C1 segment of cervical spinal cord (tissue), 14 donors: ENCODE measurements at places on chromosomes 7 and 10.

GRCh38 chr7:36159618-36160017 lies 6.6 kb downstream of the EEPD1 start:
- no peak for DNase-seq

GRCh38 chr7:131961054-131961680 lies 404.7 kb upstream of the PODXL start:
- no peak for DNase-seq

DNA sequence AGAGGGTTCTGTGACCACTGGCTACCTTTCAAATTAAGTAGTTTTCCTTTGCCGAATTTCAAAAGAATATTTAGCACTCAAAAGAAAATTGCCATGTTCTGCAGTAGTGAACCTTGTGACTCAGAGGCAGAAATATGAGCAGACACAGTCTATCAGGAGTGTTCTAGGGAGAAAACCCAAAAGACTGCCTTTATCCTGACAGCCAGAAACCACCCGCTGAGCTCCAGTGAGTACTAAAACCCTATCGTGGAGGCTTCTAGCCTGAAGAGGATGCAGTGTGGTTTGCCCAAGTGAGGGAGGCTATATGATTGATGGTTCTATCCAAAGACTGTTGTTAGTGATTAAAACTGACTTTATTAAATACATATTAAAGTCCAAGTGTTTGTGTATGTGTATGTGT lies 21.9 kb downstream of the CHRM2 start:
- no peak for DNase-seq

- DNase-seq, result no peak
Observed at GRCh38 chr7:3009086-3009485, 34.6 kb downstream of the CARD11 start.

GRCh38 chr10:92967641-92968040 lies 93.0 kb upstream of the CYP26C1 start:
- no peak for DNase-seq

DNA sequence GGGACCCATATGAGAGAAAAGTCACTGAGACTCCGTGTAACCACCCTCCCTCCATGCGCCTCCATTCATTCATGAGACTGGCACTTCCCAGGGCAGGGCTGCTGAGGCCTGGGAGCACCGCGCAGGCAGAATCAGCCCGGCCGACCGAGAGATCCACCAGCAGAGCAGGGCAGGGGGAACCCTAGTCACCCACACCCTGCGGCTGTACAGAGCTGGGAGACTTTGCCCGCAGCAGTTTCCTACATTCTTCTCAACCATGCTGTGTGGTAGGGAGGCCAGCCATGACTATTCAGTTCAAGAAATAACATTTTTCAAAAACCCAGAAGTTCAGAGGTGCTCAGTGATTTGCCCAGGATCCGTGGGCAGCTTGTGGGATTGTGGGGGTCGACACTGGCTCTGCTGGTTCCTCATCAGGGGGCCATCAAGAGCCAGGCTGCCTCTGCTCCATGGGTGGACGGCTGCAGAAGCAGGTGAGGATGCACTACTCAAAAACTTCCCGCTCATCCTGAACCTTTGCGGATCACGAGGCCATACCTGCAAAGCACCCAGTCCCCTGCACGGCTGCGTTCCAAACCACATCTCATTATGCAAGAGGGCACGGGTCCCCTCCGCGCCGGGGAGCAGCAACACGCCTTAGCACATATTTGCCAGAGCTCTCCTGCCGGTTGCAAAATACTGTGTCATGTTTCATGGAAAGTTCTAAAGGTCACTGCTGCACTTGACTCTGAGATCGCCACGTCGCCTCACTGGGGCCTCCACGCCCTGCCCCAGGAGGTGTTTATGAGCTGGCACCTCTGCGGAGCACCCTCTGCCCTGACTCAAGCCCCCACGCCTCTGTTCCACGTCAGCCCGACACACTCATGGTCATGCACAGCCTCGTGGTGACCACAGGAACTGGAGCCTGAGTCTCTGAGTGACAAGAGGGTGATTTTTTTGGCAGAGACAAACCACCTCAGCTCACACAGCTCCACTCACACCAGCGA lies 132.0 kb downstream of the PRKAG2 start:
- no peak for DNase-seq

- no peak for DNase-seq
Observed at GRCh38 chr10:10589540-10590303, 427.9 kb upstream of the CELF2 start.

DNA sequence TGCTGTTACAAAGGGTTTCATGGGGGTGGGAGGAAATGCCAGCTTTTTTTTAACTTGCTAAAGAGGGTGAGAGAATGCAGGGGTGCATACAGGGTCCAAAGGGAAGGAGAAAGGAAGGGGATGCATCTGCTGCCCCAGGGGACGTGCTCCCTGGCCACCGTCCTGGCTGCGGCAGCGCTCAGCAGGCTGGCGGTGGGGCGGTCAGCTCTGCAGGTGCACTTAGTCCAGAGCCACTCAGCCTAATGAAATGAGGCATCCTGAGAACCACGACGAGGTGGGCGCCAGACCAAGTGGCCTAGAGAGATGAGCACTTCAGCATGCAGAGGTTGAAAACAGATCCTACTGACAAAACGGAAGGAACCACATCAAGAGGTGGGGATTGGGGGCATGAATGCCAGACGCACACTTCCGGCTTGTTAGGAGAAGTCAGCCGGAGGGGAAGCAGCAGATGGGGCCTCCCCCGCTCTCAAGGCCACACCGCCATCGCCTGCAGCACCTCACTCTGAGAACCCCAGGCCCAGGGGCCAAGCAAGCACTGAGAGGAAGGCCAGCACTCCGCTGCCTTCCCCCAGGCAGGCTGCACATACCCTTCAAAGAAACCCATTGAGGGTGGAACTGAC lies 94.5 kb downstream of the MAD1L1 start:
- DNase-seq, result no peak

DNA sequence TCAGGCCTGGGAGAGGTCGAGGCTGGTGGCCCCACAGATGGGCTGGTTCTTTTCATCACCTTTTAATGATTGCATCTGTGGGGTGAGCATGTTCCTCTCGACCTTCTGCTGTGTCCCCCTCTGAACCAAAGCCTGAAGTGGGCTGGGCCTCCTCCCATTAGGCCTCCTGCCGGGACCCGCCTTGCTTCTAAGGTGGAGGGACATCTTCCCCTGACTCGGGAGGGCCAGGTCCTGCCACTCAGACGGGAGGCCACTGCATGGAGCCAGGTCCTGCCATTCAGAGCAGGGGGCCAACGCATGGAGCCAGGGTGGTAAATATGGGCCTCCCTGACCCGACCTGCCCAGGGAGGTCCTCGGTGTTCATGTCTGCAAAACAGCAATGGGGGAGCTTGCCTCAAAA lies 188.4 kb downstream of the EBF3 start:
- no peak for DNase-seq

DNA sequence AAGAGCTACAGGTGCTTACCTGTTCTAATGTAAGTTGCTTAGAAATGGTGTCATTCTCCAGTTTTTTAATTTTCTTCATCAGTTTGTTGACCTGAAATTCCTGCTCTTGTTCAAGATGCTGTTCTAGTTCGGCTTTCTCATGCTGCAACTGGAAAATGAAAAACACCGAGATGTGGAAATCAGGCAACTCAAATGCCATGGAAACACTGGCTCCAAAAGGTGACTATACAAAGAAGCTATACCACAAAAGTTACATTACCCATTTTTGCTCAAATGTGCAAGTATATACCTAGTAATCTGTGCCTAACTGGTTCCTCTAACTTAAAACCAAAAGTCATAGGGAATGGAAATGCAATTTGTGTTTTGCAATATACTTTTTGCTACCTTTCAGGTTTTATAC lies 73.8 kb downstream of the CCDC6 start:
- no peak for DNase-seq

GRCh38 chr10:121735263-121735662 lies 137.0 kb upstream of the FGFR2 start:
- no peak for DNase-seq

DNA sequence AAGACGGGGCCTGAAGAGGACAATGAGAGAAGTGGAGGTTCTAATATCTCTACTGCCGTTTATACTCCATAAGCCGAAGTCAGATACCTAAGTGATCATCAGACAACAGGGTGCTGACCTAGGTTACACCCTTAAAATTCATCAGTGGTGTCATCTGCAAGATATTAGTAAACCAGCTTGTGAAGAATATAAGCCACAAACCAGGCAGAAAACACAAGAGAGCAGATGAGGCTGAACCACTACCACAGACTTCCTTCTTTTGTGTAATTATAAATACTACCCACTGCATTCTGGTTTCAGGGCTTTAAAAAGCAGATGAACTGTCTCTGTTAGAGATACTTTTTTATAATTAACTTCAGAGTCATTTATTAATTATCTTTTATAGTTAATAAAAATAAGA lies 69.0 kb upstream of the LRRC17 start:
- DNase-seq, result no peak

DNA sequence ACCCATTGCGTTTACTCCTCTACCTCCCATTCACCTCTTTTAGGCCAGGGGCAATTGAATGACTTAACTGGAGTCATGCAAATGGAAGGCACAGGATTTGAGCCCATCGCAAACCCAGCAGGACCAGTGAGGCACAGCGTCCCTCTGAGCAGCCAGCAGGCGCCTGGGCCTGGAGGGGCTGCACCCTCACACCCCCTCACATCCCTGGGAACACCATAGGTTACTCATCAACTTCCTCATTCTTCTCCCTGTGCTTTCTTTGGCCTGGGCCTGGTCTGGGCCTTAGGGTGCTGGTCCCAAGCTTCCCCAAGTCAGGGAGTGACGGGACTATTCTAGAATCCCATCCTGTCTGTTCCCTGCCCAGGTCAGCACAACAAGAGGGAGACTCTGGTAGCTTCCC lies 169.4 kb upstream of the EEPD1 start:
- no peak for DNase-seq

- DNase-seq, result no peak
Observed at GRCh38 chr7:159014297-159015062, 130.2 kb downstream of the VIPR2 start.

- no peak for DNase-seq
Observed at GRCh38 chr7:153002572-153002971, 243.0 kb downstream of the ACTR3B start.

DNA sequence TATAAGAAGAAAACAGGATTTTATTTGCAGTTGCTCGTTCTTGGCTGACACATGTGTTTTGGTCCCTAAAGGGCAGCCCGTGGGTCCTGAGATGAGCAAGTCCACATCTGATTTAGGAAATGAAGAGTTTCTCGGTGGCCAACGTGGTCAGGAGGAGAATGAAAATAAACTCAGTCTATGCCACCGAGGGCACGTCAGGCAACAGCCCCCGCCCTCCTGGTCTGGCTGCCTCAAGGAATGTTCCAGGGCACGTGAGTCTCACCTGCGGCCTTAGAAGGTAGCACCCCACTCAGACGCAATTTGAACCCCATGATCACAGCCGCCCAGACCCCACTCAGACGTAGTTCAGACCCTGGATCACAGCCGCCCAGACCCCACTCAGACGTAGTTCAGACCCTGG lies 197.2 kb downstream of the ADARB2 start:
- no peak for DNase-seq

- DNase-seq, result no peak
Observed at GRCh38 chr10:90023950-90024349, 322.6 kb downstream of the KIF20B start.
